ENCODE measurements at places on chromosomes 6 and 20.

DNA sequence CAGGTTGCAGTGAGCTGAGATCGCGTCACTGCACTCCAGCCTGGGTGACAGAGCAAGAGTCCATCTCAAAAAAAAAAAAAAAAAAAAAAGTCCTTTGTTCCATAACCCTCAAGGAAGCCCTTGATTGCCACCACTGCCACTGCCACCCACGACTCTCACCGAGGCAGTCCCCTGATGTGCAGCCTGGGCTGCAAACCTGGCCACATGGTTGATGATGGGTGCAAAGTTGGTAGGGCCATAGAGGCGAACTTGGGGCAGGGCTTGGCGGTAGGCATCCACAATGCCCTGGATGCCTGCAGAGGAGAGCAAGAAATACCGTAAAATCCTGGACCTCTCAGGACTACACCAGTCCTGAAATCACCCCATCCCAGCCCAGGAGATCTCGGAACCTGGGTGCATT lies 11.5 kb downstream of the SPAG4 start:
- DNase-seq = no peak
- H3K4me1 ChIP-seq = no peaks in the 10 kb centered on the region
- H3K36me3 ChIP-seq = peaks cover 89% of the 10 kb centered on the region
- H3K4me3 ChIP-seq = no peak overlapping the region
- H3K27ac ChIP-seq = peak overlapping the region; percentile 0
- H3K27me3 ChIP-seq = no peaks in the 10 kb centered on the region

- H3K4me3 ChIP-seq = no peak overlapping the region
- DNase-seq = no peak
- H3K27me3 ChIP-seq = peaks cover 92% of the 10 kb centered on the region
- H3K4me1 ChIP-seq = no peaks in the 10 kb centered on the region
These were observed 10.9 kb upstream of the ZNF831 start for GRCh38 chr20:59152559-59153354.

DNA sequence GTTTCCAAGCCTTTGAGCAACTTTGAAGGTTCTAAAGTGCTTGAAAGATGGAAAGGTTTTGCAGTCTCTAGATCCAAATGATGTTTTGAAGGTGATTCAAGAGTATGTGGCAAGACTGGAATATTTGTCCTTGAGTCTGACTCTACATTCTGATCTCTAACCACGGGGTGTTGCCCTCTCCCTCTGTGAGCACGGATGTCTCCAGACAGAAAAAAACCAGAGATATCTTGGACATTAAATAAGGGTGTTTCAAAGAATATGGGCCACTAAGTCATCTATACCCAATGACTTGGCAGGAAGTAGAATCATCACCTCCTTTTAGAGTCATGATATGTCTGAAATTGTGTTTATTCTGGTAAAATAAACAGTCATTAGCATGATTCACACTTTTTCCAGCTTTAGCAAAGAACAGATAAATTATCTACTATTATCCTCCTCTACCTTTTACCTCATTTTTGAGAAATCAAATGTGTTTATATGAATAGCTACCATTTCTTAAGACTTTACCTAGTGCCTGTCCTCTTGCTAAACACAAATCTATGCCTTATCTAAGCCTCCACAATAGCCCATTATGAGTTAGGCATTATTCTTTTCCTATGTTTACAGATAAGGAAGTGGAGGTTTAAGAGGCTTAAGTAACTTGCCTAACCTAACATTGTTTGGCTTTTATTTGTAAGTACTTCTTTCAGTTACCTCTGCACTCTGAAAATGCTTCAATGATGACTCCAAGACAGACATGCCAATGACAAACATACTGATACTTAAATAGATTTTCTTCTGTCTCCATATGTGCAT lies 384.4 kb downstream of the BMP2 start:
- peak overlapping the region; percentile 49 for H3K27ac ChIP-seq
- no peak for DNase-seq
- no peak overlapping the region for H3K4me3 ChIP-seq
- no peaks in the 10 kb centered on the region for H3K27me3 ChIP-seq
- H3K4me1 ChIP-seq = peaks cover 14% of the 10 kb centered on the region

GRCh38 chr20:18310051-18310450 lies 21.7 kb downstream of the ZNF133 start:
- no peak for DNase-seq
- no peak overlapping the region for H3K27ac ChIP-seq
- H3K4me1 ChIP-seq = peaks cover 24% of the 10 kb centered on the region
- H3K36me3 ChIP-seq = peaks cover 46% of the 10 kb centered on the region
- no peaks in the 10 kb centered on the region for H3K27me3 ChIP-seq

GRCh38 chr20:4017051-4017712 lies 1.8 kb upstream of the RNF24 start:
- peak overlapping the region; percentile 57 for H3K27ac ChIP-seq
- no peaks in the 10 kb centered on the region for H3K27me3 ChIP-seq
- no peaks in the 10 kb centered on the region for H3K36me3 ChIP-seq
- H3K4me1 ChIP-seq = peaks cover 31% of the 10 kb centered on the region

DNA sequence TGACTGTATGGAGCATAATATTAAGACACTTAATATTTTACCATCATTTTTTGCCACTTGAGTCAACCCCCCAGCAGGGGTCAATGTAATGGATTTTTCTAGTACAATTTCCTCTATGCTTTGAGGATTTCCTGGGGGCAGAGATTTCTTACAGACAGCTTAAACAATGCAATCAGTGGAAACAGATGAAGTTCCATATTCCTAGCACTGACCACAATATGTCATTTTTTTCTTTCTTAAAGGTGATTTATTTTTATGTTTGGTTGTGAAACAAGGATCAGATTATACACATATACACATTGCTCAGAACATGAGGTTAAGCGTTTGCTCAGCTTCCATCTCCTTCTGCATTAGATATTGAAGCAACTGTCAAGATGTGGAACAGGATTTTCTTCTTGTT lies 82.0 kb upstream of the ID4 start:
- H3K27ac ChIP-seq = no peak overlapping the region
- no peak for DNase-seq
- no peak overlapping the region for H3K4me3 ChIP-seq
- no peaks in the 10 kb centered on the region for H3K36me3 ChIP-seq
- H3K4me1 ChIP-seq = peaks cover 26% of the 10 kb centered on the region

DNA sequence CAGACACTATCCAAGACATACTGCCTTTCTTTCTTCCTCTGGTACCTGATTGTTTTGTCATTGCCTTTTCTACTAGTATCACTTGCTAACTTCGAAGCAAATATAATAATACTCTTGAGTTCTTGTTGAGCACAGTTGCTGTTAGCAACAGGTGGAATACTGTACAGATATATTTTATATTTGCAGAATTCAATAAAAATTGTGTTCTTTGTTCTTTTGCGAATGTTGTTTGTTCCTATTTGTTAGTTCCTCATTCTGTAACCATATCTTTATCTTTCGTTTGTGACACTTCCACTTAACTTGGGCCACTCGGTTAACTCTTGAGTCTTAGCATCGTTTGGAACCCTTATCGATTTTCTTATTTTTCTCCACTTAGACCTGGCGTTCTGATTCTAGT lies 868 bp downstream of the CYB5R4 start:
- no peak overlapping the region for H3K27ac ChIP-seq
- peaks cover 11% of the 10 kb centered on the region for H3K4me1 ChIP-seq
- H3K36me3 ChIP-seq = no peaks in the 10 kb centered on the region
- DNase-seq = no peak
- peaks cover 4% of the 10 kb centered on the region for H3K27me3 ChIP-seq

GRCh38 chr6:125346926-125347563 lies 45.3 kb upstream of the HDDC2 start:
- no peak overlapping the region for H3K4me3 ChIP-seq
- no peak for DNase-seq

DNA sequence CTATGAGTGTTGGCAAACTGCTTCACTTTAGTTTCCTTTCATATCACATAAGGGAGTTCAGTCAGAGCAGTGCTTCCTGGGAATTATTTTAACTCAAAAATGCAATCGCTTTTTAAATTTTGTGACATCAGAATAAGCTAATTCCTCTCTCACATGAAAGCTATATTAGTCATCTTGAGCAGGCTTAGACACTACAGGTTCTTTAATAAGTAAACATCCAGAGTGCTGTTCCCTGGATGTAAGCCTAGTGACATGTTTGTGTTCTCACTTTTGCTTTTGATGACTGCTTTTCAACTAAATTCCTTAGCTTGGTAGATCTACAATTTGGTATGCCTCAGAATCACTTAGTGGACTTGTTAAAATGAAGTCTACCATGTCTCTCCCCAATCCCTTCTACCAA lies 252.7 kb upstream of the POU3F2 start:
- H3K36me3 ChIP-seq = no peaks in the 10 kb centered on the region
- no peak overlapping the region for H3K27ac ChIP-seq
- no peak for DNase-seq
- H3K4me1 ChIP-seq = no peaks in the 10 kb centered on the region

GRCh38 chr6:145809211-145809610 lies 5.4 kb downstream of the FBXO30 start:
- H3K4me3 ChIP-seq = no peak overlapping the region
- DNase-seq = no peak
- H3K4me1 ChIP-seq = peaks cover 28% of the 10 kb centered on the region
- H3K27me3 ChIP-seq = no peaks in the 10 kb centered on the region
- H3K27ac ChIP-seq = no peak overlapping the region
- peaks cover 34% of the 10 kb centered on the region for H3K36me3 ChIP-seq

- no peak for DNase-seq
- peaks cover 3% of the 10 kb centered on the region for H3K4me1 ChIP-seq
- H3K27me3 ChIP-seq = no peaks in the 10 kb centered on the region
- H3K36me3 ChIP-seq = no peaks in the 10 kb centered on the region
- no peak overlapping the region for H3K27ac ChIP-seq
These were observed 42.6 kb downstream of the TRIM27 start for GRCh38 chr6:28880894-28881780.

- no peak overlapping the region for H3K4me3 ChIP-seq
- DNase-seq = no peak
- H3K4me1 ChIP-seq = no peaks in the 10 kb centered on the region
- no peaks in the 10 kb centered on the region for H3K36me3 ChIP-seq
These were observed 37.7 kb upstream of the PRSS16 start for GRCh38 chr6:27209659-27210269.

DNA sequence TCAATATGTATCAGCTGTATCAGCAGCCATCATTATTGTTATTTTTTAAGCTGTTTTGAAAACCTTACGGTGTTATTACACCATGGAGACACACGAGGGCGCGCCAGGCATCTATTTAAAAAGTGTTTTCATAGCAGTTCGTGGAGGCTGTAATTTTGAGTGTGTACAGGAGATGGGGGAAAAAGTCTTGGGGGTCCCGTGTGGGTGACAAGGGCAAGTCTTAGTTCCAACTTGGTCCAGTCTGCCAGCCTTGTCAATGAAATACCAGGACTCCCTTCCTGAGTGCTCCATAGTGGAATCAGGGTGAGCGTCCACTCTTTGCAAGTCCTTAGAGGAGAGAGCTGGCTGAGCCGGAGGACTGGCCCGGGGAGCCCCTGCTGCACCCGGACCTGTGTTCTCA lies 43.3 kb downstream of the SLC2A10 start:
- no peak overlapping the region for H3K27ac ChIP-seq
- no peak for DNase-seq
- H3K4me1 ChIP-seq = peaks cover 5% of the 10 kb centered on the region
- H3K36me3 ChIP-seq = no peaks in the 10 kb centered on the region
- H3K27me3 ChIP-seq = no peaks in the 10 kb centered on the region

DNA sequence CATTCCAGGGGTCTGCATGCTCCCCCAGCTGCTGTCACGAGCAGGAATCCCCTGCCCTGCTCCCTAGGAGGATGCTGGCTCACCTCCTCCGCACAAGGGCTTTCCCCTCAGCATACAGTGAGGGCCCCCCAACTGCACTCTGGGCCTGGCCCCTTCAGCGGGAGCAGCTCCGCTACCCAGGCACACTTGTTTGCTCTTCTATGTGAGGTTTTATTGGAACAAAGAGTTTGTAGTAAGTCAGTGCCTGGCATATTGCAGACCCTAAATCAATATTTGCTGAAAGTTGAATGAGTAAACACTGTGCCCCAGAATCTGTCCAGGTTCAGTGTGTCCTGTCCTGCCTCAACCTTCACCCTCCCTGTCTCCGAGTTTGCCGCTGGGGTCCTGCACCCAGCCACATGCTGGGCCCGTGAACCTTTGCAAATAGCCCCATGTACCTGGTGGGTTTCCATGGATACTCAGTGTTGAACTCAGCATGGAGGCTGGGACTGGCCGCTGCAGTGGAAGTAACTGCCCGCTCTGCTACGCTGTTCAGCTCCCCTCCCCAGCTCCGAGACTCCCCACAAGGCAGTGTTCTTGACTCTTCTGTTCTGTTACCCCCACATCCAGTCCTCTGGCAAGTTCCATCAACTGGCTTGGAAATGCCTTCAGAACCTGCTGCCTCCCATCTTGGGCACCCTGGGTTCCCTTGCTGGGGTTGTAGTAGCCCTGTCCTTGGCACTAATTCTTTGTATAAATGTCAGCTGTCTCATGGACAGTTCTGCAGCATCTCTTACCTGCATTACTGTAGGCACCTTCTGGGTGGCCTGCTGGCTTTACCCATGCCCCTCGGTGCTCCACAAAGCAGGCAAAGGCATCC lies 15.7 kb downstream of the SLC22A1 start:
- DNase-seq = no peak
- H3K4me1 ChIP-seq = peaks cover 23% of the 10 kb centered on the region
- no peak overlapping the region for H3K27ac ChIP-seq
- H3K27me3 ChIP-seq = no peaks in the 10 kb centered on the region

GRCh38 chr6:159981071-159981402 lies 12.2 kb downstream of the IGF2R start:
- H3K36me3 ChIP-seq = 0 out of 2 replicates have a peak, but pooled peaks cover 4% of the 10 kb centered on the region
- no peak for DNase-seq
- H3K27ac ChIP-seq = peak overlapping the region; percentile 54
- no peaks in the 10 kb centered on the region for H3K27me3 ChIP-seq
- H3K4me1 ChIP-seq = peaks cover 62% of the 10 kb centered on the region
- H3K4me3 ChIP-seq = no peak overlapping the region

GRCh38 chr6:26003102-26003694 lies 40.6 kb downstream of the TRIM38 start:
- no peak overlapping the region for H3K4me3 ChIP-seq
- no peak overlapping the region for H3K27ac ChIP-seq
- no peaks in the 10 kb centered on the region for H3K27me3 ChIP-seq
- H3K4me1 ChIP-seq = no peaks in the 10 kb centered on the region
- H3K36me3 ChIP-seq = peaks cover 11% of the 10 kb centered on the region
- no peak for DNase-seq

GRCh38 chr6:133183691-133184090 lies 57.5 kb upstream of the EYA4 start:
- no peak for DNase-seq
- no peak overlapping the region for H3K27ac ChIP-seq
- no peak overlapping the region for H3K4me3 ChIP-seq
- H3K27me3 ChIP-seq = no peaks in the 10 kb centered on the region
- no peaks in the 10 kb centered on the region for H3K36me3 ChIP-seq

All from RWPE2 (cell line).